Lower lobe of right lung (tissue), 2 donors: ENCODE measurements at places on chromosomes 6 and 20.

GRCh38 chr20:24989162-24989561 lies 3.4 kb downstream of the APMAP start:
- no peak for DNase-seq

GRCh38 chr20:48723308-48724264 lies 104.2 kb downstream of the PREX1 start:
- peak; percentile 75 for DNase-seq

GRCh38 chr6:156646496-156646895 lies 130.7 kb upstream of the ARID1B start:
- DNase-seq = no peak

DNA sequence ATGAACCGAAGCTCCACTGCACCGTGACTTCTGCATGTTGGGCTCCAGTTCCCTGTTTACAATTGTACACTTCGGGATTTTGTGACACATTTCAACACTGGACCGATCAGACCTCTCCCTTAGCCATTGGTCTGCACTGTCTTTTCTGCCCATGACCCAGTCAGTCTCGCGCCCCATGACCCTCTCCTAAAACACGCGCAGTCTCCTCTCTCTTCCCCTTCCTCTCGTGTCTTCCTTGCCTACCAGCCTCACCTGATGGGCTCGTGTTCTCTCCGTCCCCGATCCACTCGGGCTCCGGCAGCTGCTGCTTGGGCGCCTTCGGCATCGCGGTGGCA lies 535 bp upstream of the ABCF1 start:
- DNase-seq = no peak

GRCh38 chr6:137219664-137220252 lies 573 bp upstream of the IFNGR1 start:
- no peak for DNase-seq

DNA sequence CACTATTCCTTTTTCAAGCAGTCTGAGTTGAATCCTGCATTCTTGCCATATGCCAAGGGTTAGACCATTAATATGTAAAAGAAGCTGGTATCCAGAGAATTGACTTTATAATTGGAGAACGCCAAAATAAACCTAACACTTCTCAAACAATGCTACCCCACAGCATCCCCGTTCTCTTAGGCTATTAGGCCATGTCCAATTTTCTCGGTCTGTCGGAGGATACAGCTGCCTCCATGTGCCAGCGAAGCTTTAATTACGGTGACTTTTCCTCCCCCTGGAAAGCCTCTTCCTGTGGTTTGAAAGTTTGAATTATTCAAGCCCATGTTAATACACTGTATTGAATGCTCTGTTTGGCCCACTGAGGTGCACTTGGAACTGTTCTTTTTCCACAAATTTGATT lies 60.5 kb downstream of the HS3ST5 start:
- no peak for DNase-seq

DNA sequence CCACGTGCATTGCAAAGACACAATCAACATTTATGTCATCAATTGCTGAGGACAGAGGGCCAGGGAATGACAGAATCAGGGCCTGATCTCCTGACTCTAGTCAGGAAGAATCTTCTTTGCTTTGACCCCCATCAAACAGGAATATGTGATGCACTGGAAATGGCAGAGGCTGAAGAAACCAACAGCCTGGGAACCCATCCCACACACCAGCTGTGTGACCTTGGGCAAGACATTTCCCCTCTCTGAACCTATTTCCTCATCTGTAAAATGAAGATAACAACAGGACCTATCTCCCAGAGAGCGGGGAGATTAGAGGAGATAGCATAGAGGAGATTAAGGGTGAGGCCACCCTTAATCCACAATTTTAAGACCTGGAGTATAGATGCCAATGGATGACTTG lies 1.5 kb downstream of the HNF4A start:
- DNase-seq = no peak

GRCh38 chr20:59835448-59836395 lies 97.7 kb downstream of the SYCP2 start:
- DNase-seq = no peak

GRCh38 chr6:89615882-89616281 lies 22.7 kb downstream of the LYRM2 start:
- DNase-seq = no peak

DNA sequence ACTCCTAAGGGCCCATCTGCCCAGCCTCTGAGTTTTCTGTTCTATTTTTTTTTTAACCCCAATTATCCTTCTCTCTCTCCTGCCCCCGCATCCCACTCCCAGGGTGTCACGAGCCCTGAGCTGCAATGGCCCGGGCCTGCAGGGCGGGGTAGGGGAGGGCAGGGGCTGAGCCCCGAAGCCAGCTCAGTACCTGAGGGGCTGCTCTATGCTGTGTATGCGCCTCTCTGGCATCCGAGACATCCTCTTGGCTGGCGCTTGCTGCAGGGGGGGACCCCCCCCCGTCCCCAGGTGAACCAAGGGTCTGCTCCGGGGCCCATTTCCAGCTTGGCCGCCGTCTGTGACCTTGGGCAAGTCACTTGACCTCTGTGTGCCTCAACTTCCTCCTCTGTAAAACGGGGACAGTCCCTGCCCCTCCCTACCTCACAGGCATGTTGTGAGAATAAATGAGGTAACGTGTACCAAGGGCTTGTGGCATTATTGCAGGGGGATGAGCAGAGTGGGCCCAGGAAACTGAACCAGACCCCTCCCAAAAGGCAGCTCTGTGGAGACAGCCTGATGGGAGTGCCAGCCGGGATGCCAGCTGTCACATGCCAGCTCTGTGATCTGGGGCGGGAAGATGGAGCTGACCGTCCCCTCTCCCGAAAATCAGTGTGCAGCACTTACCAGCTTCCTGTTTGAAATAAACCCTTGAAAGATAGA lies 13.0 kb upstream of the MYL9 start:
- DNase-seq = no peak

DNA sequence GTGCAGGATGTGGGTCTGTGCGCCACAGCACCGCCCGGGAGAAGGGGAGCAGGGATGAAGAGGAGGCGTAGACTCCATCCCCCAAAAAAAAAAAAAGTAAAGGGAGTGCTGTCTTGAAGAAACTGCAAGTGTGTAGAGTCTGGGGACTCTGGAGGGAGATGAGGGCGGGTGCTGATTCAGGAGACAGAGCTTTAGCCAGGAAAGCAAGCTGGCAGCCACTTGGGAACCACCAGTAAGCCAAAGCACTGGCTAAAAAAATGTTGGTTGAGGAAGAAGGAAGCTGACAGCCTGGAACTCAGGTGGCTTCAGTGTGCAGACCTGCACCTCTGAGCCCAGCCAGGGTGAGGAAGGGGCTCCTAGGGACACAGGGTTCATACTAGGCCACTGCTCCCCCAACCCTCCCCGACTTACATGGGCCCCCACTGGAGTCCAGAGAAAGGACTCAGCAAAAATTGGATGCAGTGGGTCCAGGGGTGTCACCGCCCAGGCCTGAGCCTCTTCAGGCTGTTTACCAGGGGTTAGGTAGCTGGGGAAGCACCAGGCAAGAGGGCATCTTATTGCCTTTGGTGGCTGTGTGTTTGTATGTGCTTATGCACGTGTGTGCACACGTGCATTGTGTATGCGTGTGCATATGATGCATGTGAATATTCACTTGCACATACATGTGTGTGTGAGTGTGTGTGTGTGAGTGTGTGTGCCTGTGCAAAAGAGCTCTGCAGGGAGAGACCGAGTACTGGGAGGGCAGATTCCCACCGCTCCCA lies 153.5 kb upstream of the MLN start:
- no peak for DNase-seq

GRCh38 chr20:11850901-11851300 lies 66.8 kb upstream of the BTBD3 start:
- DNase-seq = no peak

GRCh38 chr6:40912158-40912946 lies 126.7 kb downstream of the UNC5CL start:
- no peak for DNase-seq

DNA sequence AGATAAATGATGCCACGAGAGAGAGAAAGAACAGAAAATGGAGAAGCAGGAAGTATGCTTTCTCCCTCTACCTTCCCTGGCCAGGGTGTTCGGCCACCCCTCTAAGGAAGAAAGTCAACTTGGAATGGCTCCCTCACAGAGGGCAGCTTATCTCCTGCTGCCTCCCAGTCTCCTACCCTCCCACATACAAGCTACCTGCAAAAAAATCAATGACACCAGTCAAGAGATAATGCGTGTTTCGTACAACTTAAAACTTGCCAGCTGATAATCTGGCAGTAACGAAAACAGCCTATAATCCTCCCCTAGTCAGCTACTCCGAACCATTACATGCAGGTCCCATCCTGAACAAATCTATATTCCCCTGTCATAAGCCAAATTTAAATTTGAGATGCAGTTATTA lies 61.7 kb downstream of the BTBD9 start:
- no peak for DNase-seq

- no peak for DNase-seq
Measured at GRCh38 chr6:36323062-36323461, 13.6 kb downstream of the BNIP5 start.

- no peak for DNase-seq
Measured at GRCh38 chr6:14660806-14661579, 543.4 kb downstream of the CD83 start.

DNA sequence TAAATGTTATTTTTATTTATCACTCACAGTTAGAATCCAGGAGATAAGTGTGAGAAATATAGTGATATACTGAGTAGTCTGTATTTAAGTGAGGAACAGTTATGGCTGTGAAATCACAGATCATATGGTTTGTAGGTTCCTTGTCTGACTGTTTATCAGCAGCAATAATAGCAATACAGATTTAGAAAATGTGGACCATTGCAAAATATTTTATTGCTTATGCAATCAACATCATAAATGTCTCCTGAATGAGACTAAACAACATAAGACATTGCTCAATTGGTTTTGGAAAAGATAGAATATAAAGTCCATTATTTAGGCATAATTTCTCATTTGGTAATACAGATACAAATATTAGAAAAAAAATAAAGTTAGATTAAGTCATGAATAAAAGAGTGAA lies 43.7 kb downstream of the CCDC170 start:
- no peak for DNase-seq

GRCh38 chr20:64224351-64225170 lies 31.0 kb upstream of the PCMTD2 start:
- no peak for DNase-seq

- no peak for DNase-seq
Measured at GRCh38 chr20:25546048-25546447, 39.3 kb downstream of the NINL start.

DNA sequence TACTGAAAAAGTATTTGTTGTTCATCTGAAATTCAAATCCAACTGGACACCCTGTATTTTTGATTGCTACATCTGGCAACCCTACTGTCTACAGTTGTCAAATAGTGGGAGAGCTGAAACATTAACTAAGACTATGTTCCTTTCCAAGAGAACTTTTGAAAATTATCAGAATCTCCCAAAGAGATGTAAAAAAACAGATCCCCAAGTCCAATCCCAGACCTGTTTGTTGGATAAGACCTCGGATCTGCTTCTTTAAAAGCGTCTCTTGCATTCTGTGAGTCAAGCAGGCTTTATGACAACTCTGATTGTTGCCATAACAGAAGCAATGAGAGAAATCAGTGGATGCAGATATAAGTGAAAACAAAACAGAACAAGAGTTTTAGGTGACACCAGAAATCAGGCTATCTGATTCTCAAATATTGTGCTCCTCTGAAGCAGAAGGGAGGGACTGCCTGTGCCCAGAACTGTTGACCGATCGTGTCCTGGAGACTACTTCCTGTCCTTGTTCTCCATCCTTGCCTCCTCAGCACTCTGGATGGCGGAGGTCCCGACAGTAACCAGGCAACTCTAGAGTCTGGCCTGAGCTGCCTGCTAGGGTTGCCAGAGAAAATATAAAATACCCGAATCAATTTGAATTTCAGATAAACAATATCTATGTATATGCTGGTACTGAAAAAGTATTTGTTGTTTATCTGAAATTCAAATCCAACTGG lies 853.8 kb downstream of the MAFB start:
- no peak for DNase-seq

- DNase-seq = no peak
Measured at GRCh38 chr6:83911278-83911677, 51.8 kb downstream of the CYB5R4 start.

GRCh38 chr20:22446613-22447446 lies 137.5 kb downstream of the FOXA2 start:
- DNase-seq = peak; percentile 55

DNA sequence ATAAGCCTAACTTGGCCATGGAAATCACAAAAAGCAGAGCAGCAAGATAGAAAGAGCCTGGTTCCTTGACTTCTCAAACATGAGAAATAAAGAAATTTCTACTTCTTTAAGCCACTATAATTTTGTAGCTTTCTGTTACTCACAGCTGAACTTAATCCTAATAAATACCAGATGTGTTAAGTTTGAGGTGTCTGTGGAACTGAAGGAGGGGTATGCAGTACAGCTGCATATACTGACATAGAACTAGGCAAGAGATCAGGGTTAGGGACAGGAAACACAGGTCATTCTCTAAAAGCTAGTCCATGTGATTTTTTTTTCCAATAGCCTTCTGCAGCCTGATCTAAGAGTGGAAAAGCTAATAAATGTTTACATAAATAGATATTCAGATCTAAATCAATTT lies 123.9 kb downstream of the COL12A1 start:
- DNase-seq = no peak

DNA sequence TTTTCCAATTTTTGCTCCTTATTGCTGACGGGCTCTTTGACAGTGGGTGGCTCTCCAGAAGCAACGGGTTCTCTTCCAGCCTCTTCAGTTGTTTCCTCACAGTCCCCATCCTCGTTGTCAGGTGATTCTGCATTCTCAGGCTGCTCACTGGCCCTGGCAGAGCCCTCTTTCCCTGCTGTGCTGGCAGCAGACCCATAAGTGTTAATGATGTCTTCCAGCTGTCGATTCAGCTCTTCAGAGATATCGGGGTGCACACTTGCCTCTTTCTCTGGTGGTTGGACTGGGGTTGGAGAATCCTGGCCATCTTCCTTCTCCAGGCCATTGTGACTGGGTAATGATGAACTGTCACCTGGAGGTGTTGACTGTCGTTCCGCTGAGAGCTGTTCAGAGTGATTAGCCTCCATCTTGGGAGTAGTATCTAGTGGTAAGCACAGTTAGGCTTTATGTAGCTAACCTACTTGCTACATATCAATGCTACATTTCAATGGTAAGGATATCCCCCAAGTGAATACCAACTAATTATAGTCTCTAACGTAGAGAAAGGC lies 3.2 kb downstream of the TXLNB start:
- DNase-seq = no peak

- DNase-seq = no peak
Measured at GRCh38 chr6:28865401-28866204, 58.2 kb downstream of the TRIM27 start.

DNA sequence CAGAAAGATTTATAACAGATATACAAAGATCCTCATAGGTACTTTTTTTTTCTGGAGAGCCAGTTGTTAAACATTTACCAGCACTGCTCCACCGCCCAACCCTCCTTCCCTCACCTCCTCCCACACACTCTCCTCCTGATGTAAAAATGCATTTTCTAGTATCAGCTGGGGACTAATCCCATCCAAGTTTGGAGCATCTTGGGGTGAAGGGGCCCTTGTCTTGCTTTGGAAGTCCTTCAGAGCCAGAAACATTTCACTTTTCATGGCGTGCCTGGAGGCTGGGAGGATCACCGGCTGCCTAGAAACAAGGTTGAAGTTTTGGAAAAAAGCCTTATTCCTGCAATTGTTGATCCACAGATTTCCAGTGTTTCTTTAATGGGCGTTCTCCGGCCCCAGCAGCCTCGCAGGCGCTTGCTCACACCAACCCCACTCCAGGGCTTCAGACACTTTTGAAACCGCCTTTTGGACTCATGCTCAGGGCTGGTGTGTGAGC lies 165.1 kb upstream of the AFDN start:
- DNase-seq = no peak

- DNase-seq = no peak
Measured at GRCh38 chr6:89895276-89895874, 1.1 kb downstream of the GJA10 start.

- no peak for DNase-seq
Measured at GRCh38 chr6:18742406-18742805, 355.3 kb downstream of the RNF144B start.

GRCh38 chr6:72857791-72858585 lies 236.1 kb downstream of the KCNQ5 start:
- DNase-seq = no peak
